ENCODE measurements at places on chromosomes 16 and 17.

DNA sequence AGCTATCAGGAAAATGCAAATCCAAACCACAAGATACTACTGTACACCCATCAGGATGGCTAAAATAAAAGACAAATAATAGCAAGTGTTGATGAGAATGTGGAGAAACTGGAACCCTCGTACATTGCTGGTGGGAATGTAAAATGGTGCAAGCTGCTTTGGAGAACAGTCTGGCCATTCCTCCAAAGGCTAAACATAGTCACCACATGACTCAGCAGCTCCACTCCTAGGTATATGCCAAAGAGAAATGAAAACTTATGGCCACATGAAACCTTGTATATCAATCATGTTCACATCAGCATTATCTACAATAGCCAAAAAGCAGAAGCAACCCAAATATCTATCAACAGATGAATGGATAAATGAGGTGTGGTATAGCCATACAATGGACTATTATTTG is 28.5 kb downstream of the VAC14 start:
- DNase-seq, result peak; percentile 53

GRCh38 chr17:62713086-62713881 is 85.8 kb downstream of the MRC2 start:
- no peak for DNase-seq

DNA sequence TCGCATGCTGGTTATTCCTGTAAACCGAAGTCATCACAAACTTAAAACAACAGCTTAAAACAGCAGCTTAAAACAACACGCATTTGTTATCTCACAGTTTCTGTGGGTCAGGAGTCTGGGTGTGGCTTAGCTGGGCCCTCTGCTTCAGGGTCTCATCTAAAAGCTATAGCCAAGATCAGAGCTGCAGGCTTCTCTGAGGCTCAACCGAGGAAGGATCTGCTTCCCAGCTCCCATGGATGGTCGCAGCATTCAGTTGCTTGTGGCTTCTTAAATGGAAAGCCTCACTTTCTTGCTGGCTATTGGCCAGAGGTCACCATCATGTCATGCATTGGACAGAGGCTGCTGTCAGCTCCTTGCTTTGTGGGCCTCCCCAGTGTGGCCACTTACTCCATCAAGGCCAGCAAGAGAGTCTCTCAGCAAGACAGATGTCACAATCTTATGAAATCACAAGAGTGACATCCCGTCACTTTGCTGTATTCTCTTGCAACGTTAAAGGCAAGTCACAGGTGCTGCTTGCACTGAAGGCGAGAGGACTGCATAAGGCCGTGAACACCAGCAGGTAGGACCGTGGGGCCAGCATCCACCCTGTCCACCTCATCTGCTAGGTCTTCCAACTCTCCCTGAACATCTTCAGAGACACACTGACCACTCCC is 117.9 kb upstream of the TNRC6C start:
- no peak for DNase-seq

DNA sequence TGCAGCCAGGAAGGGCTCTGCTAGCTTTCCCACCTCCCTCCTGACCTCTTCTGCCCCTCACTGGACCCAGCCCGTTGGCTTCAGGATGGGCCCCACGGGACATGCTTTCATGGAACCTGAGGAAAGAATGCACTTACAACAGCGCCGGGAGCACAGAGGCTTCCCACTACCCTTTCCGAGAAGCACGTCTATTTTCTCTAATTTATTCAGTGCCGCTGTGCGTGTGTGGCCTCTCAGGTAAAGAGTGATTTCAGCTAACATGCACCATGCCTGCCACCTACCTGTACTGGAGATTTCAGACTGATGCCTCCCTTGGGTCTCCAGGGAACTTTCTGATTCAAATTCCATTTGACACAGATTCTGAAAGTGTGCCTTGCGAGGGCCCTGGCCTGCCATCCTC is 140.1 kb downstream of the CYLD start:
- no peak for DNase-seq

DNA sequence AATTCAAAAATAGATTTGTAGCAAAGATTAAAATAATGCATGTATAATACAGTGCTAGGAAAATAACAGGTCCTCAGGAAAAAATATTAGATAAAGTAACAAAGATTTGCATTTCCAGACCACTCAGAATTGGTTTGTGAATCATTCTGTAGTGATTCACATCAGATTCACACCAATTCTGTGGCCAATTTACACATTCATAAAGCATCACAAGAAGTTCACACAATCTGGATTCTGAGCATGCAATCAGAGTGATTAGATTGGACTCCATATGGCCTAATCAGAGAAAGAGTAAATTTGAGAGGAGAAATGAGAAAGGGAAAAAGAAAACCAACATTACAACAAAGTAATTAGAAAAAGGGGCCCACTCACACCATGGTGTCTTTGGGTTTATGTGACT is 36.0 kb upstream of the SLC47A1 start:
- DNase-seq, result no peak

DNA sequence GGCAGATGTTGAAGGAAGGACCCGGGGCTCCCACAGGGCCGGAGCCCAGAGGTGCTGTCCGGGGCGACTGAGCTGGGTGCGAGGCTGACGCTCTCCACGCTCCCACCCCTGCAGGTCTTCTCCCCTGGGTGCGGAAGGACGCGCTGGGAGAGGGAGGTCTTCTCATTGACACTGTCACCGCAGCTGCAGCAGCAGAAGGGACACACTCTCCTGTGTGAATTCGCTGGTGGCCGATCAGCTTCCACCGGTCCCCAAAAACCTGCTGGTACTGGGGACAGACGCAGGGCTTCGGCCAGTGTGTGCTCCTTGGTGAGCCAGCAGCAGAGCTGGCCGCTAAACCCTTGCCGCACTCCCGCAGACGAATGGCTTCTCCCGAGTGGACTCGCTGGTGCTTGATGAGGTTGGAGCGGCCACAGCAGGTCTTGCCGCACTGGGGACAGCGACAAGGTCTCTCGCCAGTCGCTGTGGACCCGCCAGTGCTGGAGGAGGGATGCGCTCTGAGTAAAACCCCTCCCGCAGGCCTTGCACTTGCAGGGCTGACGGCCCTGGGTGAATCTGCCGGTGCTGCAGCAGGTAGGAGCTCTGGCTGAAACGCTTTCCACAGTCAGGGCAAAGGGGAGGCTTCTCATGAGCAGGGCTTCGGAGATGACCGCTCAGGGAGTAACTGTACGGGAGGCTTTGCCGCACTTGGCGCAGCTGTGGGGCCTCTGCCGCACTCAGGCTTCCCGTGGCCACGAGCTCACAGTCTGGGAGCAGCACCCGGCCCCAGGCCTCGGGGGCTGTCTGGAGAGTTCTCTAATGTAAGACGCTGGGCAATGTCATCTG is 6.2 kb downstream of the ZNF843 start:
- DNase-seq, result no peak

DNA sequence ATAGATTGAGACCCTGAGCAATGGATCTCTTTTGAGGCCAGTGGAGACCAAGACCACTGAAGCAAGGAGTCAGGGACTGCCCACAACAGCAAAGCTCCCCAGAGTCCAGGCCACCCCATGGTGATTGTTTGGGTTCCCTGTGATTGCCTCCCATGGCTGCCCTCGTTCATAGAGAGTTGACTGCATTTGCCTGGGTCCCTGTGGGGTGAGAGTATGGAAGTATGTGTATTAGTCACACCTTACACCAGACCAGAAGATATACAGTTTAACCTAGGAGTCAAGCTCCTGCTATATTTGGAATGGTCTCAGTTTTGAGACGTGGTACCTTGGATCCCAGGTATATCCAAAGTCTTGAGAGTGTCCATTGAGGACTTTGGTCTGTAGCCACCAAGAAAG is 20.2 kb downstream of the HLF start:
- no peak for DNase-seq

DNA sequence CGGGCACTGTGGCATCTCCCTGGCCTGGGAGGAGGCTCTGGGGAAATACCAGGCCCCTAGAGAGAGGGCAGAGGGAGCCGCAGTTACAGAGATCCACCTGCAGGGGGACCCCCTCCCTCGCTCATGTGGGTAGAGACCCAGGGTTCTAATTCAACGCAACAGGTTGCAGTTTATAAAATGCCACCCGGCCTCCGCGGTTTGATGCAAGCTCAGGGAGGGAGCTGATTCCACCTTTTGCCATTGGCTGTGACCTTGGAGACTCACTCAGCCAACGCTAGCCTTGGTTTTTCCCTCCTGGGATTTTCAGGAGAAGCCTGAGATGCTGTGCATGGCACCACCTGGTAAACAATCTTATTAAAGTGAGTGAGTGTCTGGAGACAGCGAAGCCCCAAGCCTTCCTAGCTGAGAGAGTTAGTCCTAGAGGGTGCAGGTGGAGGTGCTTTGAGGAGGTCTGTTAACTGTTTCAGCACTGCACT is 12.1 kb downstream of the TTLL6 start:
- peak; percentile 39 for DNase-seq

DNA sequence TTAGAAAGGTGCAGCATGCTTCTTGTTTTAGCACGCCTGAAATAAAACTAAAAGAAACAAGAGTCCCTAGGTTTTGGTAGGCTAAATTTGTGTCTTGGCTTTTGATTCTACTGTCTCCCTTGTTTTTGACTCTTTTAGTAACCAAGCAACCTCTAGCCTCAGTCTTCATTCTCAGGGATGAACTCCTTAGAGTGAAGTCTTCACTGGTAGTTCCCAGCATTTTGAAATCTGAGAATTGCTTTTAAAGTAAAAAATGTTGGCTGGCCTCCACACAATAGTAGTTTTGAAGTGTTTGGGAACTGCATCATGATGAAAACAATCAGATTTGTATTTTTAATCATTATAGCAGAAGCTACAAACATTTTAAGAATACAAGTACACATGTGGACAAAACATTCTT is 6.1 kb upstream of the CDR2 start:
- no peak for DNase-seq

- DNase-seq, result no peak
These were observed 24.1 kb upstream of the DYNLL2 start for GRCh38 chr17:58059141-58059540.

GRCh38 chr16:81544261-81544660 is 99.7 kb downstream of the CMIP start:
- DNase-seq, result no peak

GRCh38 chr17:2215616-2216364 is 87.8 kb downstream of the SMG6 start:
- peak; percentile 96 for DNase-seq

GRCh38 chr17:65537845-65538674 is 23.4 kb downstream of the AXIN2 start:
- DNase-seq, result peak; percentile 48

DNA sequence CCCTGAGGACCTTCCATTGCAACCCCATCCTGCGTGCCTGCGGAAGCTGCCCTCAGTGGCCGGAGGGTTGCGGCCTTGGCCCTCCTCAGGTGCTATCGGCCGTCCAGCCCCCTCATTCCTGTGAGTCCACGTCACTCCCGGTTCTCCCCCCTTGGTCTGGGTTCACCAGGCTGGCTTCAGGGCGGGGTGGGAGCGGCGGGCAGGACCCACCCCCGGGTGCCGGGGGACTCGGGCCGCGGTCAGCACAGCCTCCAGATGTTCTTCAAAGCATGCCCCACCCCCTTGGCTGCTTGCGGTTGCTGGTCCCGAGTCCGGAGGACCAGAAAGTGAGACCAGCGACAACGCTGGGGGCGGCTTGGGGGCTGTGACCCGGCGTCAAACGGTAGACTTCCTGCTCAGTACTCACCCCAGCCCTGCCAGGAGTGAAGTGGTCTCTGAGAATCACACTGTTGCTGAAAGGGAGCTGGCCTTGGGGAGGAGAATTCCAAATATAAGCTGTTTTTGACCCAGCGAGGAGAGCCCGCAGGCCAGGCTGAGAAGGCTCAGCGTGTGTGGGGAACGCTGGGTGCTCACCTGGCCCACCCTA is 4.5 kb downstream of the ZNF469 start:
- peak; percentile 41 for DNase-seq

DNA sequence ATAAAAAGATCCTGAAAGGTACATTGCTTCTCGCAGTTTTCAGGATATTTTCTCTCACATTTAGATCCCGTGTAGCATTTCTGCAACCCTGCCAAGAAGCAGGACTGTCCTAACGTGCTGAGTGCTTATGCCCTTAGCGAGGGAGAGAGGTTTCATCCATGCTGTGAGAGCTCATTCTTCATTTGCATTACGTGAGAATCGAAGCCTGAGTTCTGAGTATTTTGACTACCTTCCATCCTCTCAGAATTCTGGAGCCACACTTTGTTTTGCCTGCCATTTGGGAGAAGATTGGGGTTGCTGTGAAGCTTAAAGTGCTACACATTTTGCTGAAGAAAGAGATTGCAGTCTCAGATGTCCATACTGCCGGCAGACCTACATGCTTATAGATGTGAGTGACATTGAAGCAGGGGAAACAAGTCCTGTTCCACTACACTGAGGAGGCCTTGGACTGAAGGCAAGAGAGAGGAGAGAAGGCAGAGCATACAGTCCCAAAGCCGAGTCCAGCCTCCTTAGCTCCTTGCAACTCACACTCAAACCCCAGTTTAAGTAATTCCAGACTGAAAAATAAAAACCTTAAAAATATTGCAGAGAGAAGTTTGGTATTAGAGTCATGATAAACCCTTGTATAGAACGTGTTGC is 183.0 kb downstream of the PRKCA start:
- no peak for DNase-seq

DNA sequence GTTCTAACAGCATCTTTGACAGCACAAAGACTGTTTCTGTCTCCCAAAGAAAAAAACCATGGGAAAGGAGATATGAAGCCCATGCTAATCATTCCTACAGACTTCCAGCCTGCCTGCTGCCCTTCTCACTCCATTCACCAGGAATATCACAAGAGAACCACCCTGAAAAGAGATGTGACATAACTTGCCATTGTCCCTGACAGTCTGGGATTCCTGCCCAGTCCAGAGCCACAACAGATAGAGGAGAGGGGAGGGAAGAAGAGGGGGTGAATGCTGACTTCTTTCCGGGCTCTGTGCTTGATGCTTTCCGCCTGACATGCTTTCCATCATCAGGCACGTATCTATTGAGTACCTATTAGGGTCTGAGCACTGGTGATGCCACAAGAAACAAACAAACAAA is 31.6 kb upstream of the ASIC2 start:
- no peak for DNase-seq

GRCh38 chr17:59521465-59522126 is 43.8 kb upstream of the DHX40 start:
- DNase-seq, result peak; percentile 62

- DNase-seq, result no peak
These were observed 497.6 kb downstream of the WWOX start for GRCh38 chr16:78596996-78597422.

DNA sequence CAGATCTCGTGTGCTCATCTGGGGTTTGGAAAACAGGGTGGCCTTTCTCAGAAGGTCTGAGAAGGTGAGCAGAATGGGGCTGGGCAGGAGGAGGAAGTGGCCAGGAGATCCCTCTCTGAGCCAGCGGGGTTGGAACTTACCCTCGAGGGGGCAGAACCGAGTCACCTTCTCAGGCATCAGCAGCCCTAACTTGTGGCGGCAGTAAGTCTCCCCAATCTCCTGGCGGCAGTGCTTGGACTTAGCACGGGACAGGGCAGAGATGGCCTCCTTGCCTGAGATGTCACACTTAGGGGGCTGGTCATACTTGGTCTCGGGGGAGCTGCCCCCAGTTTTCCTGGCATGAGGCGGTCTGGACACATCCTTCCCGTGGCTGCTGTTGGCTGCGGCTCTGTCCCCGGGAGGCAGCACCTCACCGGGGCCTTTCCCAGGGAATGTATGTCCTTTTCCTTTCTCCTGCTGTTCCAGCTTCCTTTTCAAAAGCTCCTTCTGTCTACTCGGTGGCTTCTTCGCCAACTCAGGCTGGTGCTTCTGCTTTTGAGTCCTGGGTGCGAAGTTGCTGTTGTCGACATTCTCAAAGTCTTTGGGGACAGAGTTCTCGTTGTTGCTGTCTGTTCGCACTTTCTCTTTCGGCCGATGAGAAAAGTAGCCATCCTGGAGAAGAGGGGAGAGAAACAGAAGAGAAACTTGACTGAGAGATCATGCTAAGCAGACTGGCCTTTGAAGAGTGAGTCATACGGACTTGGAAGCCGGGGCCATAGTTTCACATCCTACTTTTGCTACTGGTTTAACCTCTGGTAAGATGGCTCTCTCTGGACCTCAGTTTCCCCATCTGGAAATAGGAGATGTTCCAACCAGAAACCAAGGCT is 211.7 kb downstream of the XYLT1 start:
- peak; percentile 15 for DNase-seq

All from fibroblast of mammary gland (primary cell).